K562 (cell line): ENCODE measurements at places on chromosomes 1 and 21. TPM values are rescaled to one million over a fixed set of nuclear protein-coding genes. Genes with fewer than 3 reads are reported as not detected.

Gene PLPPR4
- total RNA-seq: not detected in 2 replicates

Gene DCST1
- not detected in 2 replicates for total RNA-seq

Gene ANGPTL1
- 0.04 TPM in 1 of 2 replicates, not detected in the other for total RNA-seq

Gene IL22RA1
- total RNA-seq: 0.11 TPM in 1 of 2 replicates, not detected in the other

Gene SPRR1A
- not detected in 2 replicates for total RNA-seq

Gene RNF187
- total RNA-seq: 114 and 119 TPM in 2 replicates

DNA sequence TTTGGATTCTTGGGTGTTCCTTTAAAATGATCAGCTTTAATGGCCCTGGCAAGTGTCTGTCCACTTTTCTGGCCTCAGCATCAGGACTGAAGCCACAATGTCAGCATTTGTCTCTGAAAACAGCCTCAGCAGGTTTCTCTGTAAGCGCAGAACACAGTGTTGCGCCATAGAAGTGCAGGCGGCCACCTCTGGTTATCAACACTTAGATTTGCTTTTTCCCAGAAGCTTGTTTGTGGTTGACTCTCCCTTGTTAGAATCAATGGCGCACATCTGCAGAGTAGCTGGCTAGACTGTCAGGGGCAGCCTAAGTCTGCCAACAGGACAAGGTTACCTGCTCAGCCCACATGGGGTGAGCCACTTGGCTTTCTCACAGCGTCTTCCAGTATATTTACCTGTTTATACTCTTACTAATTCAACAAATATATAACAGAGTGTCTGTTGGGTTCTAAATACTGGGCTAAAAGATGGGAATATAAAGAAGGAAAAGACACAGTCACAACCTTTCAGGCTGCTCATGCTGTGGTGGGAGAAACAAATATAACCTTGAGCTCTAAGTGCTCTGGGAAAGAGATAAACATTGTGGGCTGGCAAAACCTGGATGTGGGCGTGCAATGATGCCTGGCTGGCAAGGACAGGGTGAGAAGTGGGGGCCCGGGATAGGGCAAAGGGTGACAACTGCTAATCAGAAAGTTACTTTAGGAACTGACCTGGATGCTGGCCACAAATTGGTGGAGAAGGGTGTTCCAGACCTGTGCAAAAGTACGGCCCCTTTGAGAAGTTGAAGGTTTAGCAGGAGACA lies 149.3 kb upstream of the KIAA0040 start:
- no peaks in the 10 kb centered on the region for H3K36me3 ChIP-seq
- H3K27ac ChIP-seq: no peak overlapping the region
- H3K27me3 ChIP-seq: peaks cover 38% of the 10 kb centered on the region
- H3K4me1 ChIP-seq: no peaks in the 10 kb centered on the region
- DNase-seq: no peak

GRCh38 chr1:156226116-156226538 lies 13.3 kb downstream of the PMF1 start:
- no peak overlapping the region for H3K4me3 ChIP-seq
- H3K36me3 ChIP-seq: peaks cover 43% of the 10 kb centered on the region; the same call in 2 of the 3 replicates
- H3K27me3 ChIP-seq: no peaks in the 10 kb centered on the region
- DNase-seq: no peak

- H3K4me1 ChIP-seq: no peaks in the 10 kb centered on the region
- H3K27me3 ChIP-seq: peaks cover 9% of the 10 kb centered on the region
- no peak overlapping the region for H3K4me3 ChIP-seq
- no peak for DNase-seq
- H3K27ac ChIP-seq: no peak overlapping the region
- no peaks in the 10 kb centered on the region for H3K36me3 ChIP-seq
Observed at GRCh38 chr1:41975850-41976569, 57.3 kb upstream of the HIVEP3 start.

DNA sequence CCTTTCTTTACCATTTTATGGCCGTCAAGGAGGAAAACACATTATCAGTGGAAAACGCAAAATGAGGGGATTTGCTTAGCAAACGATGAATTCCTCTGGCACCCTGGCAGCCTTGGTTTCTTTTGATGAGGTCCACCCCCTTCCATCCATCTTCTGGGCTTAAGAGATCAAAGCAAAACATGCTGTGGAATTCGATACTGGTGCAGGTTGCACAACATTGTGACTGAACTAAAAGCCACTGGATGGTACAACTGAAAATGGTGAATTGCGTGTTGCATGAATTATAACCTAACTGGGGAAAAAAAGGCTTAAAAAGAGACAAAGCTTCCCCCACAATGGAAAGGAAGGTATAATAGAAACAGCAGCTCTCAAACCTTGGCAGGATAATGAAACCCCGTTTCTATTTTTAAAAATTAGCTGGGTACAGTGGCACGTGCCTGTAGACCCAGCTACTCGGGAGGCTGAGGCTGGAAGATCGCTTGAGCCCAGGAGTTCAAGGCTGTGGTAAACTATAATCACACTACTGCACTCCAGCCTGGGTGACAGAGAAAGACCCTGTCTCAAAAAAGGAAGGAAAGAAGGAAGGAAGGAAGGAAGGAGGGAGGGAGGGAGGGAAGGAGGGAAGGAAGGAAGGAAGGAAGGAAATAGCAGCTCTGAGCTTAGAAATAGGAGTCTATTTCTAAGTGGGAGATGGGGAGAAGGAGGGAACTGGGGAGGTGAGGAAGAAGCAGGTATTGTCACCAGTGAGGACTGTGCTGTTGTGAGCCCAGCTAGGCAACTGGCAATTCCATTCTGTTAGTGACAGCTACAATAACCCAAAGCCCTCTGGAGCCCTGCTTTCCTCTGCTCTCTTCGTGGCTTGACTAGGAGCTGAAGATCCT lies 29.0 kb upstream of the LGALS8 start:
- no peaks in the 10 kb centered on the region for H3K36me3 ChIP-seq
- no peak overlapping the region for H3K27ac ChIP-seq
- H3K4me1 ChIP-seq: peaks cover 14% of the 10 kb centered on the region
- no peak overlapping the region for H3K4me3 ChIP-seq
- no peak for DNase-seq

- H3K36me3 ChIP-seq: peaks cover 63% of the 10 kb centered on the region
- no peaks in the 10 kb centered on the region for H3K27me3 ChIP-seq
- no peak overlapping the region for H3K27ac ChIP-seq
- H3K4me3 ChIP-seq: no peak overlapping the region
- no peak for DNase-seq
- peaks cover 3% of the 10 kb centered on the region for H3K4me1 ChIP-seq
Observed at GRCh38 chr1:235133086-235133485, 4.4 kb upstream of the TOMM20 start.

DNA sequence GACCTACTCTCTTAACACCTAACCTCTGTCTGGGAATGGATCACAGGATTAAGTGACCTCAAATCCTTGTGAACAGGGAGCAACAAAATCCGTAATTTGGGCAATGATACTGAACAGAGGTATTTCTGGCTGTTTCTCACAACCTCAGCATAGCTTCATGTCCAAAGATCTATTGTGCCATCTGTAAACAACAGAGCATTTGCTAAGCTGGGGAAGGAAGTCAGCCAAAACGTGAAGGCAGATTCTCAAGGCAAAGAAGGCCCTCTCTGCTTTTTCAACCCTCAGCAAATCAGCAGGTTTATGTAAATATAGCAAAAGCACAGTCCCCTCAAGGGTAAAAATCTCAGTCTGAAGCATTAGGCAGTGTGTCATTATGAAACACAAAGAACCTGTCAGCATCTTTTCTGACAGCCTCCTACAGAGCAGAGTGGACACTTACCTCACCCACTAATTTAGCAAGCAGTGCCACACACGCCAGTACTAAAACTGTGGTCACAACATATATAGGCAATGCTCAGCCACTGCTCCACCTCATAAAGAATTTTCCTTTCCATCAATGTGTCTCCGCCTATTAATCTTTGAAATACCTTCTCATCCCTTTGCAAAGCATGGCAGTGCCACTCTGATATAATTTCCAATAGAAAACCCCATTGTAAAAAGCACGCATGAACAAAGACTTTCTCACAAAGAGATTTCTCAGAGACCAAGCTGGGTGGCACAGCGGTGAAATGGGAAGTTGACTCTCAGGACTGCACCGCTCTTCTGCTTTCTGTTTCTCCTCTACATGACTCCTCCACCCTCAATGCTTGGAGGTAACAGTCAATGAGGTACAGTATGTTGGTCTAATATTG lies 188.0 kb downstream of the RERE start:
- no peak overlapping the region for H3K4me3 ChIP-seq
- no peaks in the 10 kb centered on the region for H3K27me3 ChIP-seq
- DNase-seq: no peak
- no peaks in the 10 kb centered on the region for H3K36me3 ChIP-seq
- H3K4me1 ChIP-seq: 0 out of 2 replicates have a peak, but pooled peaks cover 7% of the 10 kb centered on the region

DNA sequence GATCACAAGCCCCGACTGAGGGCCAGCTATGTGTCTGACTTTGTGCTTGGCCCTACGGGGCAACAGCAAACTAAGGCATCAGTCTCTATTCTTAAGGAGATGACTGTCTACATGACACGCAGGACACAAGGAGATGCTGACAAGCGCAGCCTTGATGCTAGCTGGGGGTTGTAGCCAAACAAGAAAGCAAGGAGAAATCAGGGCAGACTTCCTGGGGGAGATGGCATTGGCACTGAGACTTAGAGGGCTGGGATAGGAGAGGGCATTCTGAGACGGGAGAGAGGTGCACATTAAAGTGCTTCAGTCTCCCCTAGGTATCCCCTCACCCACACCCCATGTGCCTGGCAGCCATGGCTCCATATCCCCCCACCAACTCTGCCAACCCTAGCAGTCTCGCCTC lies 210.8 kb upstream of the POU3F1 start:
- no peak for DNase-seq
- H3K4me1 ChIP-seq: peaks cover 3% of the 10 kb centered on the region
- no peak overlapping the region for H3K27ac ChIP-seq
- no peak overlapping the region for H3K4me3 ChIP-seq
- no peaks in the 10 kb centered on the region for H3K36me3 ChIP-seq

DNA sequence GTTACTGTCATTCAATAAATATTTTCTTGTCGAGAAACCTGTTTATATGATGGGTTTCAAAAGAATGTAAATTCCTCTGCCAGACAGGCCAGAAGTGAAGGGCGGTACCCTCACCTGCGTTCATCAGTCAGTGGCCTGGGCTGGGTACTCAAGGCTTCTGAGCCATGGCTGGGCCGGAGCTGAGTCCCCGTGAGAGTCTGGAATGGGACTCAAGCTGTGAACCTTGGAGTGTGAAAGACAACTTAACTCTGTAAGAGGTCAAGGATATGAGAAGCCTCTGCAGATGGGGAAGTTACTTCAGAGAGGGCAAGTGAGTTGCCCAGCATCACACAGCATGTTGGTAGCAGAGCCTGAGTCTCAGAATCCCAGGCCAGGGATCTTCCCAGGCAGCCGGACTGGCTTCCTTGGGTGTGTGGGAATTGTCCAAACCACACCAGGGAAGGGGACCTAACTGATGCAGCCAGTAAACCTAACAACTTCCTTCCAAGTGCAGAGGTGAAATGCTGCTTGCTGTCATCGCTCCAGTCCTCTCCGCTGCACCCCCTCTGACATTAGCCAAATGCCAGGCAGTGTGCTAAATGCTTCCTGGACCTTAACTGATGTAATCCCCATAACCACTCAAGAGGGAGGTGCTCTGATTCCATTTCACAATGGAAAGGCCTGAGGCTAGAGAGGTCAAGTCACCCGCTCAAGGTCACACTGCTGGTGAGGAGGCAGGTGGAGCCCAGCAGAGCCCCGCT lies 4.8 kb downstream of the DISP3 start:
- no peaks in the 10 kb centered on the region for H3K36me3 ChIP-seq
- H3K4me3 ChIP-seq: no peak overlapping the region
- no peaks in the 10 kb centered on the region; the same call in 2 of the 3 replicates for H3K4me1 ChIP-seq
- H3K27me3 ChIP-seq: peaks cover 17% of the 10 kb centered on the region; the same call in 2 of the 3 replicates

DNA sequence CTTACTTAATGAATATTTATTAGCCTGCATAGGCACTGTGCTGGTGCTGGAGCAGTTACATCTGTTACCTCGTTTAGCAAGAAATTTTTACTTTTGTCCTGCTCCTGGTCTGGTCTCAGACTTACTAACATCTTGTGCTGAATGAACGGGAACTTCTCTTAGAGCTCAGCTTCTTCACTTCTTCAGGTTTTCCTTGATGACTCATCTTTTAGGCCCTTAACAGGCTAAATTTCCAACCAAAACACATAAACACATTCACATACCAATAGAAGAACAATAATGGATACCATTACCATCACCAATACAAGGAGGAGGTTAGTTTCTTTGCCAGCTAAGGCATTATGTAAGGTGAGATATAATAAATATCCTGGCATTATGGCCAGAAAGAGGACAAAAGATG lies 68.9 kb downstream of the IFI44 start:
- H3K27me3 ChIP-seq: no peaks in the 10 kb centered on the region
- no peaks in the 10 kb centered on the region for H3K4me1 ChIP-seq
- no peak overlapping the region for H3K27ac ChIP-seq
- DNase-seq: no peak
- no peak overlapping the region for H3K4me3 ChIP-seq
- H3K36me3 ChIP-seq: no peaks in the 10 kb centered on the region

DNA sequence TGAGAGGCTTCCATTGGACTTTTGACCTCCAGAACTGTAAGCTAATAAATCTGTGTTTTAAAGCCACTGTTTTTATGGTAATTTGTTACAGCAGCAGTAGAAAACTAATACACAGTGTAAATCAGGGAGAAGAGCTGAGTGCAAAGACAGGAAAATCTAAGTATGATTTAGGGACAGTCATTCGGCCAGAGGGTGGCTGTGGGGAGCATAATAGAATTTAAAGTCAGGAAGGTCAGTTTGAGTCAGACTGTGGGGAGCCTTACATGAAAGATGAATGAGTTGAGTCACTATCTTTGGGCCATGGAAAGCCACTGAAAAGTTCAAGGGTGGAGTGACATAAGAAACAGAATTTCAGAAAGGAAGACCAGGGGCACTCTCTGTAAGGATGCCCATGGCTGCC lies 52.4 kb upstream of the SSX2IP start:
- H3K4me3 ChIP-seq: no peak overlapping the region
- H3K36me3 ChIP-seq: no peaks in the 10 kb centered on the region
- H3K27me3 ChIP-seq: no peaks in the 10 kb centered on the region
- no peaks in the 10 kb centered on the region for H3K4me1 ChIP-seq

DNA sequence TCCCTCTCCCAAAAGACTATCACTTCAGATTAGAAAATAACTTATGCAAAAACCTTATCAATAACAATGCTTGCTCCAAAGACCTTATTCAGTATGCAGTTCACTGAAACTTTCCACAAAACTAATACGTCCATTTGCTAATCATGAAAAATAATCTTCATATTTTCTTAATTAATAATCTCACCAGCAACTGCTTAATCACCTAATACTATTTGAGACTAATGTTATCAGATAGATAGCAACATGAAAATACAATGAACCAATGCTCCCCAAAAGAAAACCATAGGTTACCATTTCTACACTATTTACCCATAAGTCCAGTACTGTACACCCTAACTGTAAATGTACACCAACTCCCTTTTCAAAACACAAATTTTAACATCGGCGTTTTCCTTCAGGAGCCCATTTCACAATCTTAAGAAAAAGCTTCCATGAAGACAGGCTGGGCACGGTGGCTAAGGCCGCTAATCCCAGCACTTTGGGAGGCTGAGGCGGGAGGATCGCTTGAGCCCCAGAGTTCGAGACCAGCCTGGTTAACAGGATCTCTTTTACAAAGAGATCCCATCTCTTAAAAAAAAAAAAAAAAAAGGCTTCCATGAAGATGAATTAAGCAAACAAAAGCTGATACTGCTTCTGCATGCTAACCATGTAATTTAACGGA lies 1.7 kb downstream of the GNB1 start:
- peak overlapping the region; percentile 97 for H3K27ac ChIP-seq
- DNase-seq: peak; percentile 51
- H3K36me3 ChIP-seq: peaks cover 17% of the 10 kb centered on the region
- H3K4me3 ChIP-seq: peak overlapping the region; percentile 85
- no peaks in the 10 kb centered on the region for H3K27me3 ChIP-seq
